HT1080 (cell line): ENCODE measurements at places on chromosomes 16 and 17.

DNA sequence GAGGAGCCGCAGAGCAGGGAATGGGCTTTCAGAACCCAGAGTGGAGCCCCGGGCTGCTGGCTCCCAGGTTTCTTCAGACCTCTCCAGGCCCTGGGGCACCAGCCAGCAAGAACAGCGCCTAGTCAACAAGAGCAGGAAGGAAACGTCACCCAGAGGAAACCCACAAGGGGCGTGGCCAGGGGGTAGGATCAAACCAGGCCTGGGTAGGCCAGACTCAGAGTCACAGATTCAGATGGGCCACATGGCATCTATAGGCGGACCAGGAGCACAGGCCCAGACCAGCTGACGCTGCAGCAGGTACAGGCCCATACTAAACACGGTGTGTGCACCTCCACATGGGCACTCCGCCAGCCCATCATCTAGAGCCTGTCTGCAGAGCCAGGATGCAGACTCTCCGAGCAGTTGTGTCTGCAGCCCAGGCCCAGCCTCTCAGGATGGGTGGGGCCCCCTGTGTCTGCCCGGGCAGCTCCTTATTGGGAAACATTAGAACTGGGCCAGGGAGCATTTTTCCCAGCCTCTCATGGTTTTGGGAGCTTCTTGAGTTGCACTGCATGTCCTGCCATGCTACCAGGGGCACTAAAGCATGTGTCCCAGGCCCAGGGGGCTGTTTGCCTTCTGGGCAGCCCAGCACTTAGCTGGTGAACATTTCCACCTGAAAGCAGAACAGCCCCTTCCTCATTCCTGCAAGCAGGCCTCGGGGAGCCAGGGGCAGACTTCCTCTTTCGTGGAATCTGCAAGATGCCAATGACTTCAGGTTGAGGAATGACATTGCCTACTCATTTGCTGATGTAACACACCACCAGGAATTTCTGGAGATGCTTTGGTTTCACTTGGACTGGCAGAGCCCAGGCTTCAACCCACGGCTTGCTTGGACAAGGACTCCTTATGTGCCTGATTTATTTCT lies at the start of gene NLRP1:
TSS of gene NLRP1 (minus strand) at position 127 of the 904 bp plus-strand sequence. CDS start 552 bp downstream, outside the sequence.
- DNase-seq: peak; percentile 95

DNA sequence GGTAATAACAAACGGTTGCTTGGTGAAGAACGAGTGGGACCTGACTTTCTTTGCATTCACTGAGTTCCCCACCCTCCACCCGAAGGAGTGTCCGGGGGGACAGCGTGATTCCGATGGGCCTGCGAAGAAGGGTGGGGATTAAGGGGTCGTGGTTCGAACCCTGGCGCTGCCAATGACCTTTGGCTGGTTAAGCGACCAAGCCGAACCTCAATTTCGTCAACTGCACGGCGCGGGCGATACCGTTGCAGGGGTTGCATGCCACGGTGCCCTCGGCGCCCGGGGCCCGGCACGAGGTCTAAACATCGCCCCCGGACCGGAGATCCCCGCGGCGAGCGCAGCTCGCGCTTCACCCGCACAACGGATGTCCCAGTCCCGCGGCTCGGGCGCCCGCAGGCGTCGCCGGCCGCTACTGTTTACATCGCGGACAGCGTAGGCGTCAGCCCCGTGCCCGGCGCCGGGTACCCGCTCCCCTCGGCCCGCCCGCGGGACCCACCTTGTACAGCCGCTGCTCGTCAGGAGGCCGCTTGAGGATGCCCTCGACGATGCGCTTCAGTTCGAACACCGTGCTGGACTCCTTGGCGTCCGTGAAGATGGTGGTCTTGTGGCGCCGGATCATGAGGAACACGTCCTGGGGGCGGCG lies 460 bp downstream of the ELOB start:
- no peak for DNase-seq

DNA sequence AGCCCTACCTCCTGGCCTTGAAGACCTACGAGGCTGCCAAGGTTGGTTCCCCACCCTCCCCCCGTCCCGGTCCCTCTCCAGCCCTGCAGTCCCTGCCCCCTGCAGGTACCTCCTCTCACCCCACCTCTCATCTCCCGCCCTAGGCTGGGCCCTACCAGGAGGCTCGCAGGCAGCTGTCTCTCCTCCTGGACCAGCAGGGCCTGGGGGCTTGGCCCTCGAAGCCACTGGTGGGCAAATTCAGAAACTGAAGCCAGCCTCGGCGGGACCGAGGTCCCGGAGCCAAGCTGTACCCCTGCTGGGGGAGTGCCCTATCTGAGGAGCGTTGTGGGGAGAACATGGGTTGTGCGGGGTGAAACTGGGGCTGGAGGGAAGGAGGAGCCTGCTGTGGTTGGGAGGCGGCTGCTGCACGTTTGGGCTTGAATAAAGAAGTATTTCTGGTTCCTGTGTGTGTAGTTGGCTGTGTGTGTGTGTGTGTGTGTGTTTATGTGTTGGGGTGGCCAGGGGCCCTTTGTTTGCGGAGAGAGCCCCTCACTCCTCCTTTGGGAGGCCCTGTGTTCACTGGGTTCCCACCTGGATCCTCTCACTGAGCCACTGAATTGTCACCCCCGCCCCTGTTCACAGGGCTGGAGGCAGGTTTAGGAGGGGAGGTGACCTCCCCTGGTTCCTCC lies 5.9 kb downstream of the ADAD2 start:
- DNase-seq: no peak

GRCh38 chr16:81796583-81797346 lies 17.7 kb downstream of the PLCG2 start:
- no peak for DNase-seq
